ENCODE measurements at places on chromosomes 4 and X. TPM values are rescaled to one million over a fixed set of nuclear protein-coding genes. Genes with fewer than 3 reads are reported as not detected.

PAGE3 gene
- not detected for total RNA-seq

GCNA gene
- 2.6 TPM for total RNA-seq

HGFAC gene
- 0.52 TPM for total RNA-seq

GYPE gene
- 2.1 TPM for total RNA-seq

ITM2A gene
- total RNA-seq: 321 TPM

CORIN gene
- 2.1 TPM for total RNA-seq

ASB9 gene
- total RNA-seq: 3.7 TPM

FAT1 gene
- total RNA-seq: 173 TPM

SORBS2 gene
- 14.1 TPM for total RNA-seq

GPRASP2 gene
- 28.2 TPM for total RNA-seq

GPC3 gene
- total RNA-seq: 306 TPM

SERPINA7 gene
- not detected for total RNA-seq

EGF gene
- 24.5 TPM for total RNA-seq

TASL gene
- total RNA-seq: 0.52 TPM

ASMT gene
- not detected for total RNA-seq

FAAH2 gene
- total RNA-seq: not detected

FAM47A gene
- total RNA-seq: not detected

HTR2C gene
- not detected for total RNA-seq

All from skeletal muscle tissue (tissue), 5 donors.